OCI-M1 (cell line): ENCODE measurements at places on chromosomes 13 and 19.

DNA sequence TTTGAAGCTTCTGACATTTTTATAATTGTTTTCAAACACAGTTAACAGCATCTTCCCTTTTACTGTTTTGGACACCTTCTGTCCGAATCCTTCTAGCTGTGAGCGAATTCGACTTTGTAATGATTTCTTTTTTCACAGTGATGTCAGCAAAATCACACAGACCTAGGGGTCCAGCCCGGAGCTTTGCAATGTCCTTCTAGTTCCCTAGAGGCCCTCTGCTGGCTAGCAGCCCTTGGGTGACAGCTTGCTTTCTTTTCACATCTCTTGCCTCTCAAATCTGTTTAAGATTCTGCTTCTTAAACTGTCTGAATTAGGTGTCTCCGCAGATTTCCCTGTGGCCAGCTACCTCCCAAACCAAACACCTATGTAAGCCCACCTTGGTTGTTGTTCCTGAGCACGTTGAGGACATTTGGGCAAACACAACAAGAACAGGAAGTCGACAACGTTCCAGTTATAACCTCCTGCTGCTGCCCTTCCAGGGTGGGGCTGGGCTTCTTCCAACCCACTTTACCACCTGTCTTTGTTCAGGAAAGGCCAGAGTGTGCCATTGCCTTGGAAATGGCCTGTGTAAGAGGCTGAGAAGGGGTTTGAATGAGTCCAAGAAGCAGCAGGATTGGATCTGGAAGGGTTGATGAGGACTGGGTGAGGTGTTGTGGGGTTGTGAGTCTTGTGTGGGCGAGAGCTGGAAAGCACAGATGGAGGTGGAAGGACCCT, 123.1 kb downstream of the ATP8A2 start:
- DNase-seq: peak; percentile 2

GRCh38 chr13:105627270-105627669, 908.2 kb downstream of the EFNB2 start:
- DNase-seq: no peak

DNA sequence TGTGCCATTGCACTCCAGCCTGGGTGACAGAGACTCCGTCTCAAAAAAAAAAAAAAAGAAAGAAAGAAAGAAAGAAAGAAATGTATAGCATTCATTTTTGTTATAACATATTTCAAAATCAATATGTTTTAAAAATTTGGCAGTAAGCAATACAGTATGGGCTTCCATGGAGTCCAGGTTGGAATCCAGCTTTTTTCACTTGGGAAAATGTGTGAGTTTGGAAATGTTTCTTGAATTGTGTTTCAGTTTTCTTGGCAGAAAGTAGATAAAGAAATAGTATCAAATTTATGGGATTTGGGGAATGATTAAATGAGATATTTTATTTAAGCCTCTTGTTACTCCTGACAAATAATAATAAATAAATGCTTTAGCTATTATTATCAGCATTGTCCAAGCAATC, 225.6 kb downstream of the PCDH9 start:
- no peak for DNase-seq

GRCh38 chr19:35811317-35812219, 1.1 kb downstream of the PRODH2 start:
- no peak for DNase-seq

DNA sequence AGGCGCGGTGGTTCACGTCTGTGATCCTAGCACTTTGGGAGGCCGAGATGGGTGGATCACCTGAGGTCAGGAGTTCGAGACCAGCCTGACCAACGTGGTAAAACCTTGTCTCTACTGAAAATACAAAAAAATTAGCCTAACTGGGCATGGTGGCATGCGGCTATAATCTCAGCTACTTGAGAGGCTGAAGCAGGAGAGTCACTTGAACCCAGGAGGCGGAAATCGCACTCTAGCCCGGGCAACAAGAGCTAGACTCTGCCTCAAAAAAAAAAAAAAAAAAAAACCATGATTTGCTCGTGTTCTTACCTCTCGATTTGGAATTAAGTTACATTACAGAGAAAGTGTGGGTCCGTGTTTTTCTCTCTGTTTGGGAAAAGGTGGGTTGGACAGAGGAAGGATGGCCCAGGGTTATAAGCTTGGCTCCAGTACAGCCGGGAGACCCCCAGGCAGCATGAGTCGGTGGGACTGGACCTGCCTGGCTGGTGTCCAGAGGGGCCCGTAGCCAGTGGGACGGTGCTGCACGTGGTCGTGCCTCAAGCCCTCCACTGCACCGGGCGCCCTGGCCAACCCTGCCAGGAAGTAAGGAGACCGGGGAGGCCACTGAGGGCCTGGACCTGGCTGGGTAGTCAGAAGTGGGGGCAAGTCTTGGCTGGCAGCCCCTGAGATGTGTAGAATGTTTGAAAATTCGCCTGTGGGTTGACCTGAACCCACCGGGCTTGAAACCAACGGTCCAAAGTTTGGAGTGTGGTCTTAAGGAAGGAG, 3.7 kb downstream of the RPS15 start:
- DNase-seq: no peak

DNA sequence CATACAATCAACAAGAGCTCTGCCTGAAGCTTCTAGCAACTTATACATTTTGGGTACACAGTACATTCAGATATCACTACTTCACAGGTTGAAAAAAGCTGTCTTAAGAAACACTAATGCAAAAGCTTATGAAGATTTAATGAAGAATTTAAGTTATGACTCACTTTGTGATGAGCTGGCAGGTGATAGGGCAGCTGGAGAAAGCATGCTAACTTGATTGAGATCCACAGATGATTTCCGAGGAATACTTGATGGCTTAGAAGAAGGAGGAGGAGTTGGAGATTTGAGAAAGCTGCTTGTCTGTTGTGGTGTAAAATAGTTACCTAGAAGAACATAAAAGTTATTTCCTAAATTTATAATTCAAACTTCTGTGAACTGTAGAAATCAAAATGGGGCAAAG, 23.3 kb downstream of the EXOSC8 start:
- DNase-seq: no peak

GRCh38 chr13:35930665-35931631, 200.2 kb downstream of the DCLK1 start:
- no peak for DNase-seq

DNA sequence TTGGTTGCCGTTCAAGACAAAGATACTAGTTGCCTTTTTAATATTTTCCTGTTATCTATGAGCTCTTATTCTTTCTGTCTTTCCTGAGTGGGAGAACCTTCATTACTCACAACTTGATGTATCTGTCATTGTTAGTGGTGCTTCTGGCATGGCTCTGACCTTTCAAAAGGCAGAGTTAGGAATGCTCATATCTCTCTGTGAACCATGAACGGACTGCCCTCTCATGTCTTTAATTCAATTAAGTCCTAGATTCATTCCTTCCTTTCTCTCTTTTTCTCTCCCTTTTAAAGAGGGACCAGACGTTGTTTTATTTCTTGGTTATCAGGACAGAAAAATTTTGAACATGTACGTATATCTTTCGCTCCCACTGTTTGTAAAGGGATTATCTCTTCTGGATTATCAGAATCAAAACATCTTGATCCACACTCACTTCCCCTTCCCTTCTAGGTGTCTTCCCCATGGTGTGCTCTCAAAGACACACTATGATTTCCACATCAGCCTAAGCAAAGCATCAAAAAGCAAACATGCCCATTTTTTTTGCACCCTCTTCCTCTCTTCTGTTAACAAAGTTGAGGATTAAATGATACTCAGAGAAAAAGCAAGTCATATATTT, 90.3 kb downstream of the LRCH1 start:
- peak; percentile 14 for DNase-seq

- DNase-seq: peak; percentile 15
Observed at GRCh38 chr13:19089315-19089714, 92.3 kb downstream of the TUBA3C start.

DNA sequence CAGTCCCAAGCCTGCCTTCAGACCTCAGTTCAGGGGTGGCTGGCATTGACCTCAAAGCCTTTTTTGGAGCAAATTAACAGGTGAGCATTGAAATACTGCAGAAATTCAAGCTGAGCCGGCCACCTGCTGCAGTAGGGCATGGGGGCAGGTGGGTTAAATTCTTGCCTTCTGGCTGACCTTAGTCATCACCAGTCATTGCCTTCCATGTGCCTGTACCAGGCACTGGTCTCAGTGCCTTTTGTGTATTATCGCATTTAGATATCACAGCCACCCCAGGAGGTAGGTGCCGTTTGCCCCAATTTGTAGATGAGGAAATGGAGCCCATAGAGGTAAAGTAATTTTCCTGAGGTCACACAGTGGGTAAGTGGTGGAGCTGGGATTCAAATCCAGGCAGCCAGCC, 7.2 kb downstream of the PPP1R37 start:
- no peak for DNase-seq

DNA sequence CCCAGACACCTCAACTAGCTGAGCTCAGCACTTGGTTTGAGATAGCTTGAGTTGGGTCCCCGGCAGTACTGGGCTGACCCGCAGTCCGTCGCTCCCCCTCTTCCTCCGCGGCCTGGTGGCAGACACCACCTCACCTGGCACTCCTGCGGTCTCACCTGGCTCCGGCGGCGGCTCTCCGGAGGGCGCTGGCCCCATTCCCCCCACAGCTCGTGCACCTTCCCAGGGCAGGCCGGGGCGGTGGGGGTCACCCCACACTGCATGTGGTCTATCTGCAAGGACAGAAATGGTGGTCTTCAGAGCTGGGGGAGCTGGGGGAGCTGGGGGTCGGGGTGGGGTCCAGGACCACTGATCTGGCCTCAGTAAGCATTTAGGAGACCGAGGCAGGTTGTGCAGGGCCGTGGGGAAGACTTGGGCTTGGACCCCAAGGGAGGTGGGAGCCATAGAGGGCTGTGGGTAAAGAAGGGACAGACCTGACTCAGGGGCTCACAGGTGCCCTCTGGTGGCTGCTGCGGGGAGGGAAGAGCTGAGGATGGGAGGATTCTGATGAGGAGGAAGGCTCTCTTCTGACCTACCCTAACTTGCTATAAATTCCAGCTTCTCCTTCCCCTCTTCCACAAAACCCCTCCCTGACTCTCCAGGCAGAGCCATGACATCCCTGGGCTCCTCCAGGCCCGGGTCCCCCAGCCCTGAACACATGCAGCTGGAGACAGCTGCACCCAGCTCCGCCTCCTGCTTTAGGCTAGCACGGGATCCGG, 6.7 kb upstream of the PLIN4 start:
- DNase-seq: peak; percentile 89

DNA sequence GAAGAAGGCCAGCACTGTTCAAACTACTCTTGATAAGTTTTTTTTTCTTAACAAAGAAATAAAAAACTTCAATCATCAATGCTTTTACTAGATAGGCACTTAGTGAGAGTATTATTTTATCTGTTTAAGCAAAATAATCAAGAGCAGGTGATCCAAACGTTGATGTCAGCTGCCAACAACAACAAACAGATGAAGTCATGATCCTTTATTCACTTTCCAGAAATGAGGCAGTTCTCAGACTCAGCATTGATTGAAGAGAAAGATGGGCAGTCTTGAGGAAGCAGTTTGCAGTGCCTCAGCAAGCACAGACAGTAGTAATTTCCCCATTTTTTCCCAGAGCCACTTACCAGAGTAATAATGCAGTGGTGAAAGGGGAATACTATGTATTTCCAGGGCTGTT, 38.4 kb upstream of the CSNK1A1L start:
- DNase-seq: no peak

- DNase-seq: peak; percentile 61
Observed at GRCh38 chr19:27780367-27781075, 1432.4 kb downstream of the UQCRFS1 start.

DNA sequence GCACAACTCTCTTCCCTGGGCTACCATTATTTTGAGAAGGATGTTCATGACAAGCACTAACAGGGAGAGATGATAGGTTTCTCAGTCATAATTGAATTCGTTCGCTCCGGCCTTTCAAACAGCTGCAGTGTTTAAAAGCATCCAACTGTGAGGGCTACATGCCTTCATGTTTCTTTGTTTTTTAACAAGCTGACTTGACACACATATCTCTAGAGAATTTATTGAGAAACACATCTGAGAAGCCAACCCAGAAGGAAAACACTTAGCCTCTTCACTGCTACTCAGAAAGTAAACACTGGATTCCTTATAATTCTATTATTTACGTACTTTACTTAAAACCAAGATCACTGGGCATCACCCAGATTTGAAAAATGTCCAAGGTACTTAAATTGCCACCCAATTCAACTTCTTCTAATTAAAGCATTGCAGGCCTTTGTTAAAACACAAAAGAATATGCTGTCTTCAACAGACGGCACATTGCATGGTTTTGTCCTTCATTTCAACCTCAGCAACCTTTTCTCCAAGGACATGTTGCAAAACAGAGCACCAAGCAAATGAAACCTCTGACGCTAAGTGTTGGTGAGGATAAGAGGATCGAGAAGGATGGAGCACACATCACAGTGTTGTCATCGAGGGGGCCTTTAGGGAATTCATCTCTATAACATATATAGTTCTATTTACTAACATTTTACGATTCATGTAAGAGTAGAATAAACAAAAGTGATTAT, 75.8 kb downstream of the TBC1D4 start:
- no peak for DNase-seq

DNA sequence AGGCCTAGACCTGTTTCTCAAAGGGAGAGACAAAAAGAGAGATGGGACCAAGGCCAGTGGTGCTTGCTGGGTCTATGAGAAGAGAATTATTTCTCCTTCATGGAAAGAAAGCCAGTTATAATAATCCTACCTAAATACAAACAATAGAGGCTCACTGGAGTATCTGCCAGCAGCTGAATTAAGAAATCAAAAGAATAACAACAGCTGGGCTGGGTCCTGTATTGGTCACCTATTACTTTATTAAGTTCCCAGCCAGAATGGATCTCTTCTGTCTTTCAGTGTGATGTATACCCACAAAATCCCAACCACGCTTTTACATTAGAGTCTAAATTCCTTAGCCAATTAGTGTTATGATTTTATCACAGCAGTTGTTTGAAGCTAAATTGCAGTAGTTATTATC, 297.8 kb upstream of the DACH1 start:
- DNase-seq: no peak

DNA sequence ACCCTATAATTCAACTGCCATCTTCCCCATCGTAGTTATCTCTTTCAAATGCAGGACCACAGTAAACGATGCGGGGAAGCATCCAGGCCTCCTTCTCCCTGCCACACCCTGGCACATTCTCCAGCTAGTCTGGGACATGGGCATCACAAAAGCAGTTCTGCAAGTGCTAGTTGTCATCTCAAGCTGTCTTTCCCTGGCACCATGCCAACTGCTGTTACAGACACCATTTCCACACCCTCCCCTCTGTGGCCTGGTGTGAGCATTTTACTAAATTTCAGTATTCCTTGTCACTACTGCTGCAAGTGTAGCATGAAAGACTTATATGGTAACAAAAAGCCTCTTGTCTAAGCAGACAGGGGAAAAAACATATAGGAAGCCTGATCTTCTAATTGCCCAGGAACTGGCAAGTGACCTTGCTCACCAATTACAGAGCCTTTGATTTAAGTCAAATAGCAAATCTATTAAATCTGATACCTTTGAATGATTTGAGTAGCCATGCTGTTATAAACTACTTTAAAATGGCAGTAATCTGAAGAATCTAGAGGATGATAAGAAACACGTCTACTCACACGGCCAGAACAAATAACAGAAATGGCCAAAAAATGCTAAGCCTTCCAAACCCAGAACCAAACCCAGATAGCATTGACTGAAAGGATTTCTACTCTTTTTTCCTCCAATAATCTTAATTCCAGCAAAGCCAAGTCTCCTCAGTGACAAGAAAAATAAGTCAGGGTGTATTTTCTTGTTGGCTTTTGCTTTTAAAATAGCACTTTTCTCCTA, 179.0 kb downstream of the NUFIP1 start:
- DNase-seq: peak; percentile 17
